ENCODE measurements at places on chromosomes 5 and 9.

DNA sequence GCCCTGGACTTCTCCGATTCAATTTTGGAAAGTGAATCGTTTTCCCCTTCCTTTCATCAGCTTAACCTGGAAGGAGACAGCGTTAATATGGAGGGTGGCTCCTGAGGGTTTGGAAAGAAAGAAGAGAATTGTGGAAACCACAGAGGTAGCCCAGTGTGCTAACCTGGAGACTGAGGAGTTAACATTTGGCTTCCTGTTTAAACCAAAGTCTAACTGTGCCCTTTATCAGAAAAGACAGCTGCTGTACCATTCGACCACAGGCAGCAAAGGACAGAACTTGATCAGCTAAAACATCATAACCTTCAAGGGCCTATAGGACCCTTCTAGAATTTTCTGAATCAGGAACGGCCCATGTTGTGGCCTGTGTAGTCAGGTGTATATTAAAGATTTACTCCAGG, 735 bp downstream of the IDNK start:
- no peak for DNase-seq

DNA sequence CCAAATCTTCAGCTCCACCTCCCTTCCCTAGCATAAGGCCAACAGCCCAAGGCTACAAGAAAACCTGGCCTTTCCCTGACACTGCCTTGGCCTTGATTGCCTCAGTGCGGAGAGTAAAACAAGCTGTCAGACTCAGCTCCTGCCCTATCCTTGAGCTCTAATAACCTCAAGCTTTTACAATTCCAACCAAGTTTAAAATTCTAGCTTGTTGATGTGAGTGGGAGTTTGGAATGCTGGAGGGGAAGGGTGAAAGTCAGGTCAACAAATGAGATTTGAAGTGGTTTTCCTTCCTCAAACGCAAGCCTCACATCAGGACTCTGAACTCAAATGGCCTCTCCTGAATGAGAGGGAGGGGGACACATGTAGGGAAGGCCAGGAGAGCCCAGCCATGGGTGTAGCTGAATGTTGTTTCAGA, 197.0 kb upstream of the VLDLR start:
- DNase-seq: peak; percentile 87

DNA sequence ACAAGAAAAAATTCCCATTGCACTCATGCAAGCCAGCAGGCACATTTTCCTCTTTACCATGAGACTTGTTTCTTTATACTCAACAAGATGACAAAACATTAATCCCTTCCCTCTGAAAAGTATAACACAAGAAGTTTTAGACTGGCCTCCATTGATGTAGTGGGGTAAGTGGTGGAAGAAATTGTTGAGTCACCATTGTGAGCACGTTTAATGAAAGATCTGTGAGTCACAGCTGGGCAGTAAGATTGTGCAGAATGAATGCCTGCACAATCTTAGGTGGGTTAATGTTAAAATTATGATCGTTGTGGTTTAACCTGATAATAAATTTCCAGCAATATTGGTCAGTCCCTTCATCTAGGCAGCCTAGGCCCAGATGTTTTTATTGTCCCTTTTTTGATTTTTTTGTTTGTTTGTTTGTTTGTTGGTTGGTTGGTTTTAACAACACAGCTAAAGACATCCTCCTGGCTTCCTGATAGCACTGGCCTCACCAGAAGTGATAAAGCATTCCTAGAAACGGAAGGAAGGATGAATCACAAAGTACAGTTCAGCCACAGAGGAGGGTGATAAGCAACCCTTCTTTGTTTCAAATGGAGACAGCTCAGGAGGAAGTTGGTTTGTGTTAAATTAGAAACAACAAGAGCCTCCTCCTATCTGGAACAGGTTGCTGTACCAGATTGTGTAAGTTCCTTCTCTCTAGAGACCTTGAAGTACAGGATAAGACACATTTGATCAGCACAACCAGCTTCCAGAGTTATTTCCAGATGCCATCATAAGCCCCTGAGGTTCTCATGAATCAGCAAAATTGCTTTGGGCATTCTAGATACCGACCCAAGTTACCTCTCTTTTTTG, 40.3 kb downstream of the SLC24A2 start:
- DNase-seq: peak; percentile 34

GRCh38 chr9:117044241-117044640, 357.1 kb downstream of the TRIM32 start:
- DNase-seq: no peak

DNA sequence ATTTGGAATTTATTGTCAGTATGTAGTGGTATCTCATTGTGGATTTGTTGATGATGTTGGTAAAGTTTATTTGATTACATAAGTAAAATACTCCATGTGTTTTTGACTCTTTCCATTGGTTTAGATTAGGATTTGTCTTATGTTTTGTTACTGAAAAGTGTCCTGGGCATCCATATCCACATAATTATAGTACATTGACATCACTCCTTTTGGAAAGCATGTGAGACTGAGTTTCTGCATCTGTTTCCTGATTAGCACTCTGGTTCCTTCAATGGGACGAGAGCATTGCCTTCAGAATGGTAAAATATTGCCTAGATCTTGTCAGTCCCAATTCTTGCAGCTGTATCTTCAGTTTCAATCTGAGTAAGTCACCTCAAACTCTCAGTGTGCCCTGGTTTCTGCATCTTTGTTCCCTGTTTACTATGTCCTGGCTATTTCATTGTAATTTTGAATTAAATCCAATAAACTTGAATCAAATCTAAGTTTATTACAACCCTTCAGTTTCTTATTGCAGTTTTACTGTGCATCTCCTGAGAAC, 128.1 kb downstream of the FBXO38 start:
- no peak for DNase-seq

GRCh38 chr9:27595733-27596132, 22.5 kb upstream of the C9orf72 start:
- DNase-seq: no peak

GRCh38 chr5:95424526-95424925, 33.4 kb downstream of the FAM81B start:
- no peak for DNase-seq

DNA sequence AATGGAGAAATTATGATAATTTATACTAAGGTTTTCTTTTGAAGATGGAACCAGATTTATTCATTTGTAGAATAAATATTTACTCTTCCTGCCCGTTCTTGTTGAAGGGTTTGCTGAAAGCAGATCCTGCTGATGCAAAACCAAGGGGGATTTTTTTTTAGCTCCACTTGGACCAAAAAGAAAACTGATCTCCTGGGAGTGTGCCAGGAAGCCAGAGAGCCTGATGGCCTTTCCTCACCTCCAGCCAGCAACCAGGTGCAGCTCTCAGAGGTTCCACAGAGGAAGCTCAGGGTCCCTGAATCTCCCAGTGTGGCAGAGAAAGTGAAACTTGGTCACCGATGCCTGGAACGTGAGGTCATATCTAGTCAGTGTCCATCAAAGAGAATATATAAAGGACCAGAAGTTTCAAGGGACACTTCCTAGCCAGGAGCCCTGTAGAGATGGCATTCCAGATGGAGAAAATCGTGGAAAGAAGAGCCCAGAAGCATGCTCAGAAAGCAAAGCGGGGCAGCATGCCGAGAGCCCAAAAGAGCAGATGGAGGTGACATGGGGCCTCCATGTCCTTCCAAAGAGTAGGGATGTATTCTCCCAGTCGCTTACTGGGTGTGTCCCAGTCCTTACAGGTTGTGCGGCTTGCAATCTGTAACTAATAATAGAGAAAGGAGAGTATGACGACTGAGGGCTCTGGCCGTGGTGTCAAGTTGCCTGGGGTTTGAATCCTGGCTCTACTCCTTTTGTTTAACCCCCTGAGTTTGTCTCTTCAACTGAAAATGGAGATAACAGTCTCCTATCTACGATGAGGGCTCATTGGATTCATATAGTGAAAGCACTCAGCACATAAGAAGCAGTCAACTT, 12.2 kb downstream of the AFAP1L1 start:
- no peak for DNase-seq

- peak; percentile 21 for DNase-seq
Measured at GRCh38 chr9:3517377-3518048, 8.3 kb downstream of the RFX3 start.

DNA sequence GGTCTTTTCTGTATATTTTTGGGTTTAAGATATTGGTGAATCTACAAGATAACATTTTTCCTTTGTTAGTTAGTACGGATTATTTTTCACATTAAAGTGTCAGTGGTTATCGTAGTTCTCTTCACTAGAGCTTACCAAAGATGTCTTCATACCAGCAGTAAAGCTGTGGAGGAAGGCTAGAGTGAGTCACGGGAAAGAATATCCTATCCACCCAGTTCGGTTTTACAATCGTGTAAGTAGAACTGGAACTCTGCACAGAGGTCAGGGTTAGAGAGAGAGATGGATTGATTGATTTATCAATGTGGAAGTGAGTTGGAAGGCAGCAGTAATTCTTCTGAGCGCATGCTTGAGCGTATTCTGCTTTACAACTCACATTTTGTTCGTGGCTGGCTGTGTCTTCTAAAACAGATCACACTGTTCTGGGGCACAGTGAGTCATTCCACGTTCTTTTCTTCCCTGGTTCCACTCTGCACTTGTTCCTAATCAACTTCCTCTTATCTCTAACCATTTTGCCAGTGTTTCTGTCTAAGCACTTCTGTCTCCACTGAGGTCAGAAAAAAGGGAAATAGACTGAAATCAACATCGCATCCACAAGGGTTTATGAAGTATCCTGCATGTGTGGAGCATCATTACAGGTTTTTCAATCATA, 86.5 kb upstream of the ARRDC3 start:
- no peak for DNase-seq

DNA sequence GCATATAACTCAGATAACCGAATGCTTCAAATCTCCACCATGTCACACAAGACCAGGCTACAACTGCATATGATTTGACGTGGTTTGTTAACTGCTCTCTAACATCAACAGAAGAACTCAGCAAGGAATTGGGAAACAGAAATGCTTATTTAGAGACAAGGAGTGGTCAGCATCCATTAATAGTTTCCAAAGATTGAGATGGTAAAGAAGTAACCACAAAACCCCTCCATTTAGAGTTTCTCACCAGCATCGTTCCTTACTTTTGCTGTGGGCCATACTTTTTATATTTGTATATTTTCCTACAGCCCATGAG, 25.2 kb downstream of the DPYSL3 start:
- DNase-seq: no peak

DNA sequence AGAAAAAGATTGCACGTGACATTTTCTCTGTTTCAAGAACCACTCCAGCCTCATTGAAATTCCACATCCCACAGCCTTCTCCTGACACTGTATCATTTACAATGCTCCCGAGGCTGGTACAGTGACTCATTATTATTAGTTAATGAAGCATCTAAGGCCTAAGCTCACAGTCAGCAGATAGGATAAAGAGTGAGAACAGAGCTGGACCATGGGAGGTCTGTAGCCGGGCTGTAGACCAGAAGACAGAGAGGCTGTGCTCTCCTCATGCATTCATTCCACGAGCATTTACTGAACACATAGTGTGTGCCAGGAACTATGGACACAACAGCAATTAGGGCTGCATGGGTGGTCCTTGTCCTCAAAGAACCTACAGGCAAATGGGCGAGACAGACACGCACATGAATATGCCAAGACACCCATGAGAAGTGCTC, 47.3 kb upstream of the GALNT10 start:
- peak; percentile 50 for DNase-seq
